ENCODE measurements at places on chromosomes 4 and X. TPM values are rescaled to one million over a fixed set of nuclear protein-coding genes. Genes with fewer than 3 reads are reported as not detected.

DNA sequence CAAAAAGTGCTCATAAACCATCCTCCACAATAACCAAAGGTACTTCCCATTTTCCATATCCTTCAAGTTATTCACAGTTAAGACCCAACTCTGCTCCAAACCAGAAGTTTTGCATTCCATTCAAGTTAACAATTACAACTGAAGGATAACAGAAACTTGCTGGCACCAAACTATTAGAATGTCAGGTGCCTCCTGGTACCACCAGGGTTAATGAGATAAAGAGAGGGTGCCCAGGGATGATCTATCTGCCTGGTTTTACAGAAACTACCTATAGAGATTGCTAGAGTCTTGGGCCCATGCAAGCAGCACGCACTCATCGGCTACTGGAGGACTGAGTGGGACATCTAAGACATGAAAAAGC lies 114.6 kb downstream of the RBM47 start:
- ATAC-seq, result no peak

GRCh38 chr4:153276971-153277370 lies 67.5 kb upstream of the MND1 start:
- no peak for ATAC-seq

DNA sequence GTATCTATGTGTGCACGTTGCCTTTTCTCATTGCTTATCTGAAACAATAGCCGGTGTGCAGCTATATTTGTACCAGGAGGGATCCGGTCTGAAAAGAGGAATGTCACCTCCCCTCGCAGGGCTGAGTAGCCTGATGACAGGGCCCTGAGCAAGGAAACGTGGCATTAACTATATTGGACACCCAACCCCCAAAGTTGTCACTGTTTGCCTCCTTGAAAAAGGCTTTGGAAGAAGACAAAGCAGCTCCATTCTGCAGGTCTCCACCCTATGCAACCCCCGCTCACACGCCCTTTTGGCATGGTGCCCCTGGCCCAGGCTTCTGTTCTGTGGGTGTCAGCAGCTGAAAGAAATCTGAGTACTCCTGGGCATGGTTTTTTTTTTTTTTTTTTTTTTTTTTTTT lies 8.2 kb downstream of the PRRG3 start:
- no peak for ATAC-seq

GRCh38 chrX:8201896-8202331 lies 30.8 kb upstream of the VCX2 start:
- ATAC-seq, result no peak

DNA sequence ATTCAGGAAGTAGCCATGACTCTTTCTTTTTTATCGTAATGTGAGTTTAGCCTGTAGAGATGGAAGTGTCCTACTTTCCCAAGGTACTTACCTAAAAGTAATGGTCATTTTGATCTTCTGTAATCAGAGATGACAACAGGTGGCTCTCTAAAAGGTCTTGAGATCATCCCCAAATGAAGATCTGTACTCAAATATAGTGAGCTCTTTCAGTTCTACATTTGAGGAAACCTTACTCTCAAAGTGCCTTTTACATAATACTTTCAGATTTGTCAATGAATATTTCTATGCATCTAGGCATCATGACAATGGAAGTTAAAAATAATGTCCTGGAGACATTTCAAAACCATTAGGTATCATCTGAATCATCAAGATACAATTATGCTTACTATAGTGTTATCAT lies 17.2 kb upstream of the MND1 start:
- ATAC-seq, result no peak

- ATAC-seq, result no peak
Measured at GRCh38 chrX:40581336-40581920, 658 bp downstream of the ATP6AP2 start.

- ATAC-seq, result no peak
Measured at GRCh38 chr4:128940971-128941370, 131.5 kb downstream of the JADE1 start.

- ATAC-seq, result no peak
Measured at GRCh38 chrX:70208479-70208878, 26.0 kb upstream of the AWAT1 start.

- peak; percentile 25 for ATAC-seq
Measured at GRCh38 chrX:9542106-9542760, 77.4 kb downstream of the TBL1X start.

DNA sequence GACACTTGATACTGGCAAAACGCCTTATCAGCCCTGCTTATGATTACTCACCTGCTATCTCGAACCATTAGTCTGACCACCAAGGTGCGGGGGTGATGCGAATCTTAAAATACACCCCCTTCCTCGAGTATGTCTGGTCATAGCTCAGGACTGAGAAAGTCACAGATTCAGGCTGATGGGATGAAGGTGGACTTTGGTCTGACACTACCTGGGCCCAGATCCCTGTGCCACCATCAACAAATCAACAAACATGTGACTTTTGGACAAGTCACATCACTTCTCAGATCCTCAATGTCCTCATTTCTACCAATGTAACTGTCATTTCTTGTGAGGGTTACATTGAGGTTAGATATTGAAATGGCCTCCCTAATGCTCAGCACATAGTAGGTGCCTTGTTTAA lies 9.8 kb upstream of the MSN start:
- no peak for ATAC-seq

- ATAC-seq, result no peak
Measured at GRCh38 chr4:22237155-22237751, 278.6 kb downstream of the ADGRA3 start.

DNA sequence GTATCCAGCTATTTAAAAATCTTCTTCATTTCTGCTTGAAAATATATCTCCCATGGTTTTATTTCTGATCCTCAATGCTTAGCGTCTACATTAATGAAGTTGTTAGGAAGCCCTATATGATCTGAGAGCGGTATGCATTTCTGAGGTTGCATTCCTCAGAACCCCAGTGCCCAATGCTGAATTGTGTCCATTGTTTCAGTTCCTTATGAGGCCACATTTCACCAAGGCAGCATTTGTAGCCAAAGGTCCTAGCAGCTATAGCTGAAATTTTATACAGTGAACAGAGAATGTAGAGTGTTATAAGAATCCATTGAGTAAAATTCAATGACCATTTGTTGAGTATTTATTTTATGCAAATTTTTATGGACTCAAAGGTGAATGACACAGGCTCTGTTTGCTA lies 209.5 kb downstream of the PCDH7 start:
- no peak for ATAC-seq

- no peak for ATAC-seq
Measured at GRCh38 chrX:13051529-13052172, 7.2 kb upstream of the FAM9C start.

DNA sequence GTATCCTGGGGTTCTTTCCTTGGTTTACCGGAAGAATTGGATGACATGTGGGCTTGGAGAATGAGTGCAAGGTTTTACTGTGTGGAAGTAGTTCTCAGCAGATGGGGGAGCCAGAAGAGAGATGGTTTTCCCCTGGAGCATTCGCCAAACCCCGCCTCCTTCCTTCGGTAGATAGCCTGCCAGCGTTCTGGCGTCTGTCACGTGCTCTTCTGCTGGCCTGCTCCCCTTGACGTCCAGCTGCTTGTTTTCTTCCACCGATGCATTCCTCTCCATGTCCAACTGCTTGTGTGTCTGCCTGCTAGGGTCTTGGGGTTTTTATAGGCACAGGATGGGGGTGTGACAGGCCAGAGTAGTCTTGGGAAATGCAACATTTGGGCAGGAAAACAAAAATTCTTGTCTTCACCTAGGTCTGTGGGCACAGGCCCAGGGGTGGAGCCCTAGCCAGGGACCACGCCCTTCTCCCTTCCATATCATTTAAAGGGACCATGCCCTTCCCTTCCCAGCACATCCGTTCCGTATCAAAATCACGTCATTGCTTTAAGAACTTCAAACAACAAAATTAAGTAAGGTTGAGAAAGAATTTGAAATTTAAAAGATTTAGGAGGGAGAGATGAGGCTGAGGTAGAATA lies 538.7 kb upstream of the SMIM31 start:
- ATAC-seq, result no peak

GRCh38 chr4:14167876-14168510 lies 540.5 kb upstream of the BOD1L1 start:
- no peak for ATAC-seq

DNA sequence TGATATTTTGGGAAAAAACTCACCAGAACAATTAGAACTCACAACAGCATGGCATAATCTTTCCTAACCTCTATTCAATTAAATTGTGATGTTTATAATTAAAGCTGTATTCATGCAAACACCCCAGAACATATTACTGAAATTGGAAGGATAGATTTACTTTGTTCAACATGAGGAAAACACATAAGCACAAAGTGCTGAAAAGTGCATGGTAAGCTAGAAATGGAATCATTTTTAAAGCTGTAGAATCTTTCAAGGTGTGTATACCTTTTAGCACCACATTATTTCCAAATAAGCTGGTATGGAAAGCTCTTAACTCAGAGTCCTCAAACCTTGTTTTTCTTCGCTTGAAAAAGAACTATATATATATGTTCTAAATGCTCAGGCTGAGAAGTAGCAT lies 90.8 kb upstream of the NAP1L5 start:
- ATAC-seq, result no peak

GRCh38 chrX:12970691-12971202 lies 4.2 kb upstream of the TMSB4X start:
- no peak for ATAC-seq

GRCh38 chr4:67573193-67573592 lies 14.7 kb downstream of the STAP1 start:
- ATAC-seq, result no peak

DNA sequence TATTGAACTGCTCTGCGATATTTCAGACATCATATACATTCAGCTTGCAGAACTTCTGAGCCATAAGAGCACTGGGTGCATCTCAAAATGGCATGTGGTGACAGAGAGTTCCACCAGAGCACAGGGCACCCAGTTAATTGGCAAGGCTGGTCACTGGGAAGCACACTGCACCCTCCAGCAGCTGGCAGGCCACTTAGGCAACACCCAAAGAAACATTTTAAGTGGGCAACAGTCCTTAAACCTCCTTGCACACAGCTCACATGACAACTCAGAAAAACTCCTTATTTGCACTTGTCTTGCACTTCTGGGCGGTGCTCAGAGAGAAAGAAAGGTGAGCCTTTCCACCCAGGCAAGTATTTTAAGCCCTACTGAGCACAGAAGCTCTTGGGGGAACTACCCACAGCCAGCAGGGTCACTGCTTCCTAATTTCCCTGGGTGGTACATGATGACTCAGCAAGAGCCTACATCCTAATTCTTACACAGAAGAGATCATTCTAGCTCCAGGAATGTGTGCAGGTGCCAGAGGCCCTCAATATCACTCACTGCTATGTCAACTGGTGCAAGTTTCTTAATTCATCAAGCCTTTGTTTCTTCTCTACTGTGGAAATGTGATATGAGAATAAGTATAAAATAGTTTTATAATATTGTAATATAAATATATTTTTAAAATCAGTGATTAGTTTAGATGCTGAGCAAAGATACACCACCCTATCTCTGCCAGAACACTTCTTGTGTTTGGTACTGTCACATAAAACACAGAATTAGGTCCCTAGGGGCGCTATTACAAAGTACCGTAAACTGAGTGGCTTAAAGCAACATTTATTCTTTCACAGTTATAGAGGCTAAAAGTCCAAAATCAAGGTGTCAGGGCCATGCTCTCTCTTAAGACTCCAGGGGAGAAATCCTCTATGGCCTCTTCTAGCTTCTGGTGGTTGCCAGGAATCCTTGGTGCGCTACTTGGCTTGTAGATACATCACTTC lies 155.1 kb upstream of the PPARGC1A start:
- ATAC-seq, result no peak

DNA sequence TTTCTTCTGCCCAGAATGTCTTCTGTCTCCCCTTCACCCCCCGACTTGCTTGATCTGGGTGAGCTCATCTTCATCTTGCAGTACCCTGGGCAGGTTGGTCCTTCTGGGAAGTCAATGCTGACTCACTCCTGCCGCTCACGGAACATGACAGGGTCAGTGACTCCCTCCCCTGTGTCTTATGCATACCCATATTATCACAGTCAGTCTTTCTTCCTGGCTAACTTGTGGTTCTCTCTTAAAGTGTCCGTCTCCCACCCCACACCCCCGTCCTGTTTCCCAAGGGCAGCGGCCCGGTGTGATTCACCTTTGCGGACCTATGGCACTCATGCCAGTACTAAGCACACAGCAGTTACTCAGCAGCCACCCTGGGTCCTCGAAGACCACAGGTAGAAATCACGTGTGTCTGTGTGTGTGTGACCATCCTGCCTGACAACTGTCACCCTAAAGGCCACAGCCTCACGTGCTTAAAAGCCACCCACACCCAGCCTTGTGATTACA lies 17.7 kb downstream of the IQSEC2 start:
- ATAC-seq, result no peak

DNA sequence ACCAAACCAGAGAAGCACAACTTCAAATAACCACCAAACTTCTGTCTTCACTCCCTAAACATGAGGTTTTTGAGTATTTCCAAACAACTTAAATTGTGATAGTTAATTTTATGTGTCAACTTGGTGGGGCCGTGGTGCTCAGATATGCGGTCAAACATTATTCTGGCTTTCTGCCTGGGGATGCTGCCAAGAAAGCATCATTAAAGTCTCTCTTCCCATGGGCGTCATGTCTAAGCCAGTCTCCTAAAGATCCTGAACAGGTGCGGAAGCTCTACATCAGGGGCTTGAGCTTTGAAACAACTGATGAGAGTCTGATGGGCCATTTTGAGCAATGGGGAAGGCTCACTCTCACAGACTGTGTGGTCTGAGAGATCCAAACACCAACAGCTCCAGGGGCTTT lies 24.1 kb upstream of the SOD3 start:
- ATAC-seq, result no peak

- no peak for ATAC-seq
Measured at GRCh38 chrX:64842492-64842891, 133.8 kb downstream of the ZC4H2 start.

- ATAC-seq, result peak; percentile 92
Measured at GRCh38 chr4:78971326-78971725, 32.1 kb upstream of the PAQR3 start.

- ATAC-seq, result no peak
Measured at GRCh38 chrX:153944140-153944799, at the start of gene RENBP. TSS of gene RENBP (minus strand) at chrX:153944643. CDS start at chrX:153944610, 33 bp downstream.

GRCh38 chr4:138935-139334 lies 14.6 kb downstream of the ZNF718 start:
- no peak for ATAC-seq

Gene GLRA2
- not detected for total RNA-seq

Gene ELOVL6
- total RNA-seq, result 6.0 TPM

Gene TRIML2
- total RNA-seq, result not detected

Gene GATB
- 22.4 TPM for total RNA-seq

Gene FGFBP2
- 3.3 TPM for total RNA-seq

Gene MID1
- 19.3 TPM for total RNA-seq

Gene SSX2
- total RNA-seq, result not detected

Gene PLAC8
- 32.0 TPM for total RNA-seq

Gene MAGEA2B
- total RNA-seq, result not detected

Gene GABRB1
- total RNA-seq, result not detected

Gene PABPC1L2B
- total RNA-seq, result not detected

Measured in gastroesophageal sphincter (tissue), 4 donors.